Foreskin fibroblast (primary cell): ENCODE measurements at places on chromosomes 12 and 14.

DNA sequence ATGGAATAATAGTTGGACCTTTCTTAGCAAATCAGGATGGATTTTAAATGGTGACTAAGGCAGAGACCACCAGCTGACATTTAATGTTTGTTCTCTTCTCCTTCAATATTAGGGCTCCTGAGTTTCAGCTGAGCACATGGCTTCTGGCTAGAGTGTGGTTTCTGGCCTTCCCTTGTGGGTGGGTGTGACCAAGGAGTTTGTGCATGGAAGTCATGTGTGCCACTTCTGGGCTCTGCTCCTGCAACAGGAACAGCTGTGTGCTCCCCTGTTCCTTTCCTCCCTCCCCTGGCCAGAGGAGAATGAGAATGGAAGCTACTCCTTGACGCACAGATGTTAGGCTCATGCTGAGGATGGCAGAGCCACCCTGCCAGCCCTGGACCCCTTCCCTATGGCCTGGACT lies 44.2 kb downstream of the CCDC175 start:
- no peak for DNase-seq

- no peak for DNase-seq
Measured at GRCh38 chr12:91511795-91512420, 329.3 kb upstream of the DCN start.

DNA sequence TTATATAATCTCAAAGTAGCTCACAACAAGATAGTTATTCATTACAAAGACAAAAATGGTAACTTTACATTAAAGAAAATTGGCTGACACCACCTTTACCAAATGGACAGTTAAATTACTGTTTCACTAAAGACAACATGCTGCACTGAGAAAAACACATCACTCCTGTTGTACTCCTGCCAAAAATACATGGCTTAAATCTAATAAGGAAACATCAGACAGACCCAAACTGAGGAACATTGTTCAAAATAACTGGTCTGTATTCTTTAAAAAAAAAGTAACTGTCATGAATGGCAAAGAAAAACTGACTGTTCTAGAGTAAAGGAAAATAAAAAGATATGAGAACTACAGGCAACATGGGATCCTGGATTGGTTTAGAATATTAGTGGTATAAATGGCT lies 151.3 kb upstream of the DCN start:
- no peak for DNase-seq

- no peak for DNase-seq
Measured at GRCh38 chr14:101873991-101874390, 90.4 kb upstream of the DYNC1H1 start.

- no peak for DNase-seq
Measured at GRCh38 chr12:88448337-88448915, 131.8 kb downstream of the KITLG start.

GRCh38 chr12:12653922-12654321 lies 42.1 kb downstream of the GPR19 start:
- DNase-seq, result no peak

GRCh38 chr12:14540801-14541462 lies 26.8 kb downstream of the PLBD1 start:
- DNase-seq, result no peak

DNA sequence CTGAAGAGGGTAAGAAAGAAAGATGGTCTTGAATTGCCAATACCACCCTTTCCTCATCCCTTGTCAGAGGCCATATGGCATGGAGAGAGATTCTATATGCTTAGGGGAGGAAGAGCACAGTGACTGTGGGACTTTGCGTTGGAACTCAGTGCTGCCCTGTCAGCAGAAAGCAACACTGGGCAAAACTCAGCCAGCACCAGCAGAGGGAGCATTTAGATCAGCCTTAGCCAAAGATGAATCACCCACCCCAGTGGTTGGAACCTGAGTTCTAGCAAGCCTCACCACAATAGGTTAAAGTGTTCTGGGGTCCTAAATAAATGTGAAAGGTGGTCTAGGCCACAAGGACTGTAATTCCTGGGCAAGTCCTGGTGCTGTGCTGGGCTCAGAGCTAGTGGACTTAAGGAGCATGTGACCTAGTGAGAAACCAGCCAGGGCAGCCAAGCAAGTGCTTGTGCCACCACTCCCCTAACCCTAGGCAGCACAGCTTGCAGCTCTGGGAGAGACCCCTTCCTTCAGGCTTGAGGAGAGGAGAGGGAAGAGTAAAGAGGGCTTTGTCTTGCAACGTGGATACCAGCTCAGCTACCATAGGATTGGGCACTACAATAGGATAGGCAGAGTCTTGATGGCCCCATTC lies 11.4 kb upstream of the BCAT1 start:
- peak; percentile 77 for DNase-seq

DNA sequence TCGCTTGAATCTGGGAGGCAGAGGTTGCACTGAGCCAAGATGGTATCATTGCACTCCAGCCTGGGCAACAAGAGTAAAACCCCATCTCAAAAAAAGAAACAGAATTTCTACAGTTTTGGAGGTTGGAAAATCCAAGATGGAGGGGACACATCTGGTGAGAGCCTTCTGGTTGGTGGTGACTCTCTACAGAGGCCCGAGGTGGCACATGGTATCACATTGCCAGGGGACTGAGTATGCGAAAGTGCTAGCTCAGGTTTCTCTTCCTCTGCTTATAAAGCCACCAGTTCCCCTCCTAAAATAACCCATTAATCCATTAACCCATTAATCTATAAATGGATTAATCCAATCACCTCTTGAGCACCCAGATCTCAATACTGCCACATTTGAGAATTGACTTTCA lies 70.8 kb upstream of the DACT1 start:
- DNase-seq, result no peak

GRCh38 chr14:62409626-62410300 lies 635.5 kb downstream of the KCNH5 start:
- peak; percentile 80 for DNase-seq
